ENCODE measurements at places on chromosomes 11 and 22. TPM values are rescaled to one million over a fixed set of nuclear protein-coding genes. Genes with fewer than 3 reads are reported as not detected.

- H3K27me3 ChIP-seq = no peaks in the 10 kb centered on the region
- no peak overlapping the region for H3K27ac ChIP-seq
- no peak overlapping the region for H3K4me3 ChIP-seq
- H3K36me3 ChIP-seq = no peaks in the 10 kb centered on the region
- no peak for DNase-seq
Measured at GRCh38 chr11:128687321-128687720, 6.6 kb upstream of the FLI1 start.

DNA sequence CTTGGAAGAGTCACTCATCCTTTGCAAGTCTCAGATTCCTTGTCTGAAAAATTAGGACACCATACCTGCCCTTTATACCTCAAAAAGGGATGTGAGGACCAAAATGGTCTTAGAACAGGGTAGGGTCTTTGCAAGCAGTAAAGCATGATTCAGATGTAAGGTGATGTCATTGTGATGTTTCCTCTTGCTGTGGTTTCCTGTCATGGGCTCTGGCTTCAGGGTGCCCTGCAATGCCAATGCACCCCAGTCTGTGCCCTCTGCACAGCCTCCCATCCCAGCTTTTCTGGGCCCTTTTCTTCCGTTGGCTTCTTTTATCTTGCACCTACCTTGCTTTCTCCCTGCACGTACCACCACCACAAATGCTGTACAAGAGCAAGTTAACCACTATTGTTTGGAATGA, 87.8 kb upstream of the NNMT start:
- DNase-seq = no peak
- H3K4me3 ChIP-seq = no peak overlapping the region
- H3K4me1 ChIP-seq = peaks cover 30% of the 10 kb centered on the region
- H3K27ac ChIP-seq = no peak overlapping the region
- no peaks in the 10 kb centered on the region for H3K27me3 ChIP-seq
- no peaks in the 10 kb centered on the region for H3K36me3 ChIP-seq

GRCh38 chr22:38706101-38706900, 557 bp downstream of the GTPBP1 start:
- peak overlapping the region; percentile 96 for H3K4me3 ChIP-seq
- no peaks in the 10 kb centered on the region for H3K36me3 ChIP-seq
- H3K27me3 ChIP-seq = no peaks in the 10 kb centered on the region
- peaks cover 44% of the 10 kb centered on the region for H3K4me1 ChIP-seq
- peak; percentile 52 for DNase-seq
- peak overlapping the region; percentile 84 for H3K27ac ChIP-seq

DNA sequence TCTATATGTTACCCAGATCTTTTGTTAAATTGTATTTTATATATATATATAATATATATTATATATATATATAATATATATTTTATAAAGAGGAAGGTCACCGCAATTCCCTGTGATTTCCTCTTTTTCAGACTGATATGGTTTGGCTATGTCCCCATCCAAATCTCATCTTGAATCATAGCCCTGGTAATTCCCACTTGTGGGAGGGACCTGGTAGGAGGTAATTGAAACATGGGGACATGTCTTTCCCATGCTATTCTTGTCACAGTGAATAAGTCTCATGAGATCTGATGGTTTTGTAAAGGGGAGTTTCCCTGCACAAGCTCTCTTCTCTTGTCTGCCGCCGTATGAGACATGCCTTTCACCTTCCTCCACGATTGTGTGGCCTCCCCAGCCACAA, 157.6 kb downstream of the RAB38 start:
- no peaks in the 10 kb centered on the region for H3K4me1 ChIP-seq
- no peak overlapping the region for H3K27ac ChIP-seq
- H3K36me3 ChIP-seq = no peaks in the 10 kb centered on the region
- DNase-seq = no peak

DNA sequence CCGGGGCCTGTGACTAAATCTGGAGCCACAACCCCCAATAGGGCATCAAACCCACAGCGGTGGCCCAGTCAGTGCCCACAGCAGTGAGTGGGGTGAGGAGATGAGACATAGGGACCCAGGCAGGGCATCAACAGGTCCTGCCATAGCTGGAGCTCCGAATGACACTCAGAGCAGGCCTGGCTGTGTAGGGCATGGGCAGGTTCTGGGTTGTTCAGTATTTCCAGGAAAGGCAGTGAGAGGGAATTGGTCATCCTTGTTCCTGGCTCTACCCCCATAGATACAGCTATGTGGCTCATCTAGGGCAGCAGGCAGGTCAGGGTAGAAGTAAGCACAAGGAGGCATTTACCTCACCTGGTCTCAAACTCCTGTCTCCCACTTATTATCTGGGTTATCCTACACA, 126.6 kb downstream of the BUD13 start:
- no peaks in the 10 kb centered on the region for H3K27me3 ChIP-seq
- H3K4me3 ChIP-seq = no peak overlapping the region
- no peaks in the 10 kb centered on the region for H3K4me1 ChIP-seq

DNA sequence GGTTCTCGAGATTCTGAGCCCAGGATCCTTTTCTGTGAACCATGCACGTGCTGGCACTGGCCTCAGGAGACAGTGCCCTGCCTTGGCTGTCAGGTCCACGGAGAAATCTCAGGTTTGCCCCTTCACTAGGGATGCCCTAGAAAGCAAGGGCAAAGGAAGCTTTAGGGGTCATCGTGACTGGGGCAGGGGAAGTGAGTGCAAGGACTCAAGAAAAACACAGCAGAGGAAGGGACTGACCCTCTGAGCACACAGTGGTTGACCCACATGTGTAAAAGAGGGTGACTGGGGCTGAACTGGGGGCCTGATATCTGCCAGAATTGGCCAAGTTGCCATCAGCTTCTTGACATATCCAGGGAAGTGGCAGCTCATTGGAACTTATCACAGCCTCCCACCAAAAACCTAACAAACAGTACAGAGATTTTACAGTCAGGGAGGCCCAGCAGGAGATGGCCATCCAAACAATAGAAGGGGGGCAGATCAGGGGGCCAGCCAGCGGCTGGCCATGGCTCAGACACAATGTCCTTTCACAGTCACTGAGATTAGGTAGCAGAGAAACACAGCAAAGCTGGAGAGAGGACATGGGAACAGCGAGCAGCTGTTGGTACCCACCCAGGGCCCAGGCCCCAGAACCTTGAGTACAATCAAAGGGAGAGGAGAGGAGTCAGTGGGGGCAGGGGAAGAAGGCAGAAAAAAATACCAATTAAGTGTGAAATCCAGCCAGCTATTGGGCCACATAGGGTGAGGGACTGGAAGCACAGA, 4.4 kb downstream of the TMEM121B start:
- H3K4me1 ChIP-seq = peaks cover 10% of the 10 kb centered on the region
- H3K4me3 ChIP-seq = no peak overlapping the region
- no peaks in the 10 kb centered on the region for H3K27me3 ChIP-seq
- no peaks in the 10 kb centered on the region for H3K36me3 ChIP-seq
- DNase-seq = no peak
- H3K27ac ChIP-seq = no peak overlapping the region

- H3K4me3 ChIP-seq = no peak overlapping the region
- no peaks in the 10 kb centered on the region for H3K27me3 ChIP-seq
- H3K27ac ChIP-seq = peak overlapping the region; percentile 4
- H3K36me3 ChIP-seq = no peaks in the 10 kb centered on the region
- DNase-seq = peak; percentile 92
Measured at GRCh38 chr11:76721755-76722677, 51.5 kb upstream of the LRRC32 start.

DNA sequence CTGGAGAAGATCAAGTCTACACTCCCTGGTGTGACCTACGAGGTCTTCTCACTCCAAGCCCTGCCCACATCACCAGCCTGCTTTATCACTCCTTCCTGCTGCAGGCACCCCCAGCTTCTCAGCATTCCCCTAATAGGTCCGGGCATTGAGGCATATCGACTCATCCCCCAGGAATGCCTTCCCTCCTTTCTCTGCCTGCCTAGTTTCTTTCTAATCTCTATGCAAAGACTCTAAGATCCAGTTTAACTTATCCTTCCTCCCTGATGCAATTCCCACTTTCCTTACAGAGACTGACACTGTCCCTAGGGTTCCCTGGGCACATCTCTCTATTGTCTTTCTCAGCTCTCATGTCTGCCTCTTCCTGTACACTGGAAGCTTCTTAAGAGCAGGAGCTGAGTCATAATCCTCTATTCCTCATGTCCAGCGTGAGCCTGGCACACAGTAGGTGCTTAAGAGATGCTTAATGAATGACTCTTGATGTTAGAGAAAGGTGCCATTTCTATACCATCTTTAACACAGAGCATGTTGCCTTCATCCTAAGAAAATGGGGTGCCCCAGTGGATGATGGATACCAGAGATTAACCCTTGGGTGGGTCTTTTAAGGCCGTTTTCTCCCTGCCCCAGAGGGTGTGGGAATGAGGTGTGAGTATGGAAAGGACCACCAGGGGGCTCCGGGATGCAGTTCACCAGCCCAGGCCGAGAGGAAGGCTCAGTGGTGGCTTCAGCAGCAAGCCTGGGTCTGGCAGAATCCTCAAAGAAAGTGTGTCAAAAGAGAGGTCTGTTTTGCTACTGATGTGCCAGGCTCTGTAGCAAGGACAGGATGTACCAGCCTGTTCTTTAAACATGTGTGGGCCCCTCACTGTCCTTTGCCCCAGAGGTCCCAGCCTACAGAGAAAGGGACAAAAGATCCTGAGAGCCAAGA, 34.7 kb downstream of the PARVA start:
- no peak overlapping the region for H3K27ac ChIP-seq
- DNase-seq = peak; percentile 51

DNA sequence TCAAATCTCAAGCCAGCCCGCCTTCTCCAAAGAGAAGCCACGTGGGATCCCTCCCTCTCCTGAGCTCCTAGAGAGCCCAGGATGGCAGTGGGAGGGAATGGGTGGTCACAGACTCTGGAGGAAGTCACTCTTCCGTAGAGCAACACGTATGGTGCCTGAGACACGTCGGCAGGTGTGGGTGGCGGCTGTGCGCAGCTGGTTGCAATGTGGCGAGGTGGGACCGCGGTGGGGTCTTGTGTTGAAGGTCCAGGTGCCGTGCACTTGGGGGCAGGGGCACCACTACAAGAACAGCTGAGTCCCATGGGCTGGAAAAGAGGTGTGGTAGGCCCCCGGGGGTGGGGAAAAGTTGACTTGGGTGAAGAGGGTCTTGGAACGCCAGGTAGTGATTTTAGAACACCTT, 13.4 kb upstream of the CCND1 start:
- H3K36me3 ChIP-seq = no peaks in the 10 kb centered on the region
- no peak overlapping the region for H3K4me3 ChIP-seq
- no peak for DNase-seq
- no peaks in the 10 kb centered on the region for H3K27me3 ChIP-seq

DNA sequence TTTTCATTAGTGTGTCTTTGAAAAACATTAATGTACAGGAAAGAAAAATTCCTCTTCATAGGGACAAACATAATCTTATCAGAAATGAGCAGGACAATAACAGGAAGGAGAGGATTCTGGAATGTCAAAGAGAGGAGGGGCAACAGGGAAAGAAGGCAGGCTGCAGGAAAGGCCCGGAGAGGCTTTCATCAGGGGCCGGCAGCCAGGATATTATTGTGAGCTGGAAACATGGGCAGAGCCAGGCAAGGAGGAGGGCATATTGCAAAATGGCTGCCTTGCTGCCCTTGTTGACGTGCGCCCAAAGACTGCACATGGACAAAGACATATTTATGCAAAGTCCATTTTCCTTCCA, 433.7 kb downstream of the ETS1 start:
- no peak overlapping the region for H3K27ac ChIP-seq
- no peak for DNase-seq
- H3K4me3 ChIP-seq = no peak overlapping the region
- H3K27me3 ChIP-seq = no peaks in the 10 kb centered on the region
- H3K4me1 ChIP-seq = no peaks in the 10 kb centered on the region

- H3K4me1 ChIP-seq = peaks cover 48% of the 10 kb centered on the region
- H3K4me3 ChIP-seq = no peak overlapping the region
- peak overlapping the region; percentile 47 for H3K27ac ChIP-seq
- peak; percentile 13 for DNase-seq
- H3K27me3 ChIP-seq = no peaks in the 10 kb centered on the region
- no peaks in the 10 kb centered on the region for H3K36me3 ChIP-seq
Measured at GRCh38 chr22:35310556-35311550, 11.2 kb downstream of the TOM1 start.

- H3K4me1 ChIP-seq = peaks cover 51% of the 10 kb centered on the region
- H3K27me3 ChIP-seq = no peaks in the 10 kb centered on the region
- peak overlapping the region; percentile 85 for H3K27ac ChIP-seq
- no peaks in the 10 kb centered on the region for H3K36me3 ChIP-seq
- no peak overlapping the region for H3K4me3 ChIP-seq
Measured at GRCh38 chr11:66051371-66051765, 796 bp upstream of the SF3B2 start.

DNA sequence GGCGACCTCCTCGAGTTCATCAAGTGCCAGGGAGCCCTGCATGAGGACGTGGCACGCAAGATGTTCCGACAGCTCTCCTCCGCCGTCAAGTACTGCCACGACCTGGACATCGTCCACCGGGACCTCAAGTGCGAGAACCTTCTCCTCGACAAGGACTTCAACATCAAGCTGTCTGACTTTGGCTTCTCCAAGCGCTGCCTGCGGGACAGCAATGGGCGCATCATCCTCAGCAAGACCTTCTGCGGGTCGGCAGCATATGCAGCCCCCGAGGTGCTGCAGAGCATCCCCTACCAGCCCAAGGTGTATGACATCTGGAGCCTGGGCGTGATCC, 542 bp downstream of the TSSK2 start:
- no peak for DNase-seq
- H3K27ac ChIP-seq = no peak overlapping the region

GRCh38 chr11:126118806-126119205, 56.1 kb upstream of the CDON start:
- DNase-seq = no peak
- H3K27me3 ChIP-seq = no peaks in the 10 kb centered on the region
- H3K36me3 ChIP-seq = no peaks in the 10 kb centered on the region
- H3K4me1 ChIP-seq = peaks cover 30% of the 10 kb centered on the region

DNA sequence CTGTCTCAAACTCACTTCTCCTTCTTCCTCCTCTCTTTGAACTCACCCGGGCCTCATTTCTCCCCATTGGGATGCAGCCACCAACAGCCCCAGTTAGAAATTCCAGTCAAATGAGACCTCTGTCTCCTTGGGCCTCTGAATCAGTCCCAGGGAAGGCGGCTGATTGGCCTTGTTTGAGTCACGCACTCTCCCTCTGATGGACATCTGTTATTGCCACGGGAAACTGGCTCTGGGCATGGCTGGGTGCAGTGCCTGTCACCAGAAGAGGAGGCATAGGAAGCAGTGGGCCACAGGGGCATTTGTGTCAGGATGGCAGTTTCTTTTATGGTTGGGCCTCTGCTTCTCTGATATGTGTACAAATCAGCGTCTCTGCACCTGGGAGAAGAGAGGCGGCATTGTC, 9.6 kb upstream of the WNT11 start:
- no peaks in the 10 kb centered on the region for H3K27me3 ChIP-seq
- DNase-seq = no peak
- peaks cover 8% of the 10 kb centered on the region for H3K4me1 ChIP-seq
- H3K4me3 ChIP-seq = no peak overlapping the region
- H3K27ac ChIP-seq = no peak overlapping the region

Gene PICK1
- 39.7 TPM for total RNA-seq

Gene UBQLN3
- total RNA-seq = not detected

Gene KCNE3
- 7.6 TPM for total RNA-seq

Gene C11orf87
- total RNA-seq = not detected

Gene SCN3B
- 1.6 TPM for total RNA-seq

Gene UCP3
- 1.6 TPM for total RNA-seq

Gene ADM
- 52.7 TPM for total RNA-seq

Gene GRAP2
- total RNA-seq = 0.99 TPM

Gene KDELR3
- total RNA-seq = 5.6 TPM

All from body of pancreas (tissue), 4 donors.